ENCODE measurements at places on chromosomes 16 and 17.

DNA sequence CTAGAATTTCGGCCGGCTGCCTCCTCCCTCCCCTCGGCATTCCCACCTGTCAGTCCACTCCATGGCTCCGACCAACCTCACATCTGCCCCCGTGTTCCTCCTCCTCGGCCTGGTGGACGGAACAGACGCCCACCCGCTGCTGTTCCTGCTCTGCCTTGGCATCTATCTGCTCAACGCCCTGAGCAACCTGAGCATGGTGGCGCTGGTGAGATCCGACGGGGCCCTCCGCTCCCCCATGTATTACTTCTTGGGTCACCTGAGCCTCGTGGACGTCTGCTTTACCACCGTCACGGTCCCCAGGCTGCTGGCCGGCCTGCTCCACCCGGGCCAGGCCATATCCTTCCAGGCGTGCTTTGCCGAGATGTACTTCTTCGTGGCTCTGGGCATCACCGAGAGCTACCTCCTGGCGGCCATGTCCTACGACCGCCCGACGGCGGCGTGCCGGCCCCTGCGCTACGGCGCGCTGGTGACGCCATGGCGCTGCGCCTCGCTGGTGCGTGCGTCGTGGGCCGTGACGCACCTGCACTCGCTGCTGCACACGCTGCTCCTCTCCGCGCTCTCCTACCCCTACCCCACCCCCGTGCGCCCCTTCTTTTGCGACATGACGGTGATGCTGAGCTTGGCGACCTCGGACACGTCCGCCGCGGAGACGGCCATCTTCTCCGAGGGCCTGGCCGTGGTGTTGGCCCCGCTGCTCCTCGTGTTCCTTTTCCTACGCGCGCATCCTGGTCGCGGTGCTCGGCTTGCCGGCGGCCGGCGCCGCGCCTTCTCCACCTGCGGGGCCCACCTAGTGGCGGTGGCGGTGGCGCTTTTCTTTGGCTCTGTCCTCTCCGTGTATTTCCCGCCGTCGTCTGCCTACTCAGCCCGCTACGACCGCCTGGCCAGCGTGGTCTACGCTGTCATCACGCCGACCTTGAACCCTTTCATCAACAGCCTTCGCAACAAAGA lies at the start of gene OR3A2:
Gene OR3A2, minus strand, starts transcription at position 440 of the 948 bp plus-strand sequence.
- DNase-seq = no peak

GRCh38 chr17:51537996-51538550 lies 277.7 kb downstream of the UTP18 start:
- no peak for DNase-seq

DNA sequence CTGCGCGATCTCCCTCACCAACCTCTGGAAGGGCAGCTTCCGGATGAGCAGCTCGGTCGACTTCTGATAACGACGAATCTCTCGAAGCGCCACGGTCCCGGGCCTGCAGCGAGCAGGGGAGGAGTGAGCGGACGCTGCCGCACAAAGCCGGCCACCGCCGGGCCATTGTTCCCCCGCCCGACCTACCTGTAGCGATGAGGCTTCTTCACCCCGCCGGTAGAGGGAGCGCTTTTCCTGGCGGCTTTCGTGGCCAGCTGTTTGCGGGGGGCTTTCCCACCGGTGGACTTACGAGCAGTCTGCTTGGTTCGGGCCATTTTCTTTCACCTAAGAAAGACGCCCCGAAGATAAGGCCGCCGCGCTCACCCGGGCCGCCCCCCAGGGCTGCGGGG lies 5.8 kb upstream of the UNK start:
- DNase-seq = no peak

GRCh38 chr17:40956401-40957254 lies 10.1 kb downstream of the KRT39 start:
- DNase-seq = no peak

DNA sequence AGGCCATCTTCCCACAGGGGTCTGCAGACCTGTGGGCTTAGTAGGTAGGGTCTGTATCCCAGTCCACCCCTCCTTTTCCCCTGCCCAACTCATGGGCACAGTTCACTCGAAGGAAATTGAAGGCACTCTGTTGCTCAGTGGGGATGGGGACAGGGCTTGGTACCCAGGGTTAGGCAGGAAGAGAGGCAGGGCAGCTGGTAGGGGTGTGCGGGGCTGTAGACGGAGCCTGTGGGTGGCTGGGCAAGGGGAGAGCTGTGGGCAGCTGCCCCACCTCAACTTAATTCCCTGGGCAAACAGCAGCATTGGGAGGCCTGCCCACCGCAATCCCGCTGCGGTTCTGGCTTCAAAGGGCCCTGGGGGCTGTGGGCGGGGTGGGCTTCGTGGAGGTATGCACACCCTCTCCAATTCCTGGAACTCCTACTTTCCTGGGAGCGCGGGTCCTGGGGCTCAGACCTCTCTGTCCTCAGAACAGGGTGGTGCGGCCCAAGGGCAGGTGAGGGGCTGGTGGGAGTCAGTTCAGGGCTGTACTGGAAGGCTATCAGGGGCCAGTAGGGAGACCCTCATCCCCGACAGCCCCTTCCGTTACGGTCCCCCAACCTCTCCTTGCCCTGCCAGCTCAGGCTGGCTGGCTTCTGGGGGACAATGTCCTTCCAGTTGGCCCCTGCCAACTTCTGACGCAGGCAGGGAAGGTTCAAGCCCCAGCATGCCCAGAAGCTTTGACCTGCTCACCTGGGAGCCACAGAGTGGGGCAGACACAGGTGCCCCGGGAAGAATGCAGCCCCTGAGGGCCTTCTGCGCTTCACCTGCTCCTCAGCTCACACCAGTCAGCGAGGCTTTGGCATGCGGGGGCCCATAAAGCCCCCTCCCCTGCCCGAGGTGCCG lies 9.1 kb downstream of the FOXJ1 start:
- DNase-seq = no peak

- DNase-seq = no peak
Observed at GRCh38 chr17:15334266-15334665, 7.1 kb downstream of the TEKT3 start.

DNA sequence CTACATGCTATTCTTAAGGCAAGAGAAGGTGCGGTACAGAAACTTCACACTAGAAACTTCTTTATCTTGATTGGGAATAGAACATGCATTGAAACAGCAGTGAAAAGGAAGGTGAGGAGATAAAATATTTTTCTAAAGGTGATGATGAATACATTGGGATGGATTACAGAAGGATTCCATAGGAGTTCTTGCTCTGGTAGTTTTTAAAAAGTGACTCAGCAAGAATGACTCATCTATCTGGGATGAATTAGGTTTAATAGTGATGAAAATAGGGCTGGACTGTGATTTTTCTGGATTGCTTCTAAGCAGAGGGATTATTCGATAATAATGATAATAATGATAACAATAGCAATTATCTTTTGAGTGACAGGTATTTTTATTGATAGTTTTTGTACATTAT lies 65.6 kb upstream of the HS3ST4 start:
- no peak for DNase-seq

- no peak for DNase-seq
Observed at GRCh38 chr17:75509528-75510258, 5.6 kb downstream of the CASKIN2 start.

DNA sequence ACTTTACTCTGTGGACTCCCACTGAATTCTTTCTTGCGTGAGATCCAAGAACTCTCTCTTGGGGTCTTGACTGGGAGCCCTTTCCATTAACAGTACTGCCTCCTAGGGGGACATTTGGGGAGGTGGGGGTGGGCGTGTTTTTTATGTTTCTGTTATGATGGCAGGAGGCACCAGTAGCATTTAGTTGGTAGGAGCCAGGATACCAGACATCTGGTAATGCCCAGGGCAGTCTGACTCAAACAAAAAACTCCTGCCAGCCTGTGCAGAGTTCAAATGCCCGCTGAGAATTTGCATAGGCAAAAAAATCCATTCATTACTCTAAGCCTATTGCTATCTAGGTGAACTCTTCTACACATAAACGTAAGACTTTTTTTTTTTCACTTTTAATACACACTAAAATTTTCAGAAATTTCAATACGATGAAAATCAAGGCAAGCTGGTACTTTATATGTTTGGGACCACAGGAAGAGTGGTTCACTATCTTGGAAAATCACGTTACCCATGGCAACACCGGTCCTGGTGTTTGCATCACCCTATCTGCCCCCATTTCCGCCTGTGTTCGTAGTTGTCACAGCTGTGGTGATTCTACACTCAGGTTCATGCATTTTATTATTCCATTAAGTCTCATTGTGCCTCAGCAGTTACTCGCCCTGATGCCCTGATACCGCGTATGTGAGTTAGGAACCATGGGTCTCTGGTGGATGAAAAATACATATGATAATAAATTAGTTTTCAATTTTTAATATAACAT lies 121.1 kb upstream of the XYLT1 start:
- no peak for DNase-seq

DNA sequence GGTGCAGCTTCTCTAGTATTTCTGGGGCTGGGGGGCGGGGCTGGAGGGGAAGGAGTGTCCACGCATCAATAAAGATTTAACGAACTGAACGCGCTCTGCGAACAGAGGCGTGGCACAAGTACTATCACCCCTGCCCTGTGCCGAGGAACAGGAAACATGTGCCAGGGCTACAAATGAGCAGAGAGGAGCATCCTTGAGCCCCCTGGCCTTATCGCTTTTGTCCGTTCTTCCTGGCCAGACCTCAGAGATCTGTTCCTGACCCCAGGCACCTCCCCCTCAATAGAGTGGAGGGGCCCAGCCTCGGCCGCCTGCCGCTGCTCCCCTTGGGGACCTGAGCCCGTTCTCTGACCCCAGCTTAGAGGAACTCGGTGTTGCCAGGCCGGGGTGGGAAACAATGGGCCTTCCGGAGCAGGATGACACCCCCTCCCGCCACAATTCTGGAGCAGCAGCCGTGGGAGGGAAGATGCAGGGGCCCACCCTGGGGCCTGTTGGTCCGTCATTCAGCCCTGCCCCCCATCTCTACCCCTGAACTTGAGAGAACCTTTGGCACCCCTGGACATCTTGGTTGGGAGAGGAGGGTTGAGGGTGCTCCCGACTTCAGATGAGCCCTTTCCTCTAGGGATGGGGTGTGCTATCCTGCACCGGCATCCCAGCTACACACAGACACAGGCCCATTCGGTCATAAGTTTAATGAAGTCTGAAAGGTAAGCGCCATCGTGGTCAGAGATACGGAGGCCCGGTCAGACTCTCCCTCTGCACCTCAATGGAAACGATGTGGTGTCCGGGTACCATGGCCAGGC lies 1.1 kb downstream of the NAA38 start:
- no peak for DNase-seq

GRCh38 chr16:55367866-55368603 lies 44.0 kb downstream of the IRX6 start:
- DNase-seq = no peak

DNA sequence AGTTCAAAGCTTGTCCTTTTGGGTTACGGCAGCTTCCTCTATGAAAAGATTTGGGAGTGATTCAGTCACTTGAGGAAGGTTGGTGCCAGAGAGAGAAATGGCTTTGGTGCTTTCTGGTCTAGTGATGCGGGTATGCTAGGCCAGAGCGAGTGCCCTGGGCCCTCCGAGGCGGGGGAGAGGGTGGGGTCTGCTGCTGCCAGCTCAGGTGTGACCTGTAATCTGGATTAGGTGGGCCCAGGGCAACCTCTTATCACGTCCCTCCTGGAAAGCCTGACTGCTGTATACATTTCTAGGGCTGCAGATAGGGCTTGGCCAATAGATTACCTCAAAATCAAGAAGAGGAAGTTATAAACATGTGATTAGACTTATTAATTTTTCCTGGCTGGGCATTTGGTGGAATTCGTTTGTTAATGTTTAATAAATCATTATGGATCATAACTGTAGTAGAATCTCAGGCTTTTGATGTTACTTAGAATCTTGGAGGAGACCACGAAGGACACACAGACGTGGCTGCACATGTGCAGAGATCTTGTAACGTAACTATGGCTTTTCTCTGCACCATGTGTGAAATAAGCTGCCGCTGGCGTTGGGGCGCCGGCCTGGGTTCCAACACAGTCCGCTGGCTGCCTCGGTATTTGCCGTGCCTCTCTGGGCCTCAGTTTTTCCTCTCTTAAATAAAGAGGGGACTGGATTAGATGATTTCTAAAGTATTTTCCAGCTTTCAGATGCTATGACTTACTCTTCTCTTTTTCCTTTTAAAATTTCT lies 1.2 kb downstream of the IRF8 start:
- no peak for DNase-seq

GRCh38 chr16:84950906-84951305 lies 60.4 kb downstream of the ZDHHC7 start:
- DNase-seq = no peak

DNA sequence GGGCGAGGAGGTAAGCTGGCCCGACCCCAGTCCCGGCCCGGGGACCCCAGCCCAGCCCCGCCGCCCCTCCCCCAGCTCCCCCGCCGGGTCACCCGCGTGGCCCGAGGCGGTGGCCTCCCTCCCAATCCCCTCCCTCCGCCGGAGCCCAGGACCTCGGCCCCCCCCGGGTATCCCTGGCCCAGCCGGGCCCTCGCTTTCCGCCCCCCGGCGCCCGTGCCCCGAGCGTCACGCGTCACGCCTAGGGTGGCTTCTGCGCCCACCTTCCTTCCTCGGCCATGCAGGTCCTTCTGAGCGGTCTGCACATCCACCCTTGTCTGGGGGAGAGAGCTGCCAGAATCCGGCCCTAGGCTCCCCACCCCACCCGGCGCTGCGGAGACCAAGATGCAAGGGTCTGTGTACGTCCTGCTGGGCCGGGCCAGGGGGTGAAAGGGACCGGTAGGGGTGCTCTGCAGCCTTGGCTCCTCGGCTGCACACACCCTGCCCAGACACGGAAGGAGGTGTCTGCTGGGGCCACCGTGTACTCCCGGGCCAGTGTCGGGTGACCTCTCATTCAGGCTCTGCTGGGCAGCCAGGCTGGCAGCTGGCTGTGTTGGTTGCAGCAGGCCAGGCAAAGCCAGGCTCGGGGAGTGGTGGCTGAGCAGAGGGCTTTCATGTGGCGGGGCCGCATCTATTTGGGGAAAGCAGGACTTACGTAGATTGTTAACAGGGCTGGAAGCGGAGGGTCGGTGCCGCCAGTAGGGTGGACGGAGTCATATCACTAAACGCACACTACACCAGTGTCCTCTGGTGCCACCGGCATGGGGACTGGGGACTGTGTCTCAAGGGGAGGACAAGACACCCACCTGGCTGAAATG lies 754 bp downstream of the RAB11FIP4 start:
- DNase-seq = no peak

- DNase-seq = no peak
Observed at GRCh38 chr17:75459590-75460267, 3.3 kb downstream of the TMEM94 start.

GRCh38 chr17:81455387-81455786 lies 57.2 kb downstream of the ACTG1 start:
- no peak for DNase-seq

Data from stimulated activated CD4-positive, alpha-beta T cell treated with anti-CD3 and anti-CD28 coated beads, Interleukin-1b, Interleukin-23, amount 100 ng/mL, for 1 hour (primary cell).